GM06990 (cell line): ENCODE measurements at places on chromosomes 3 and 15.

DNA sequence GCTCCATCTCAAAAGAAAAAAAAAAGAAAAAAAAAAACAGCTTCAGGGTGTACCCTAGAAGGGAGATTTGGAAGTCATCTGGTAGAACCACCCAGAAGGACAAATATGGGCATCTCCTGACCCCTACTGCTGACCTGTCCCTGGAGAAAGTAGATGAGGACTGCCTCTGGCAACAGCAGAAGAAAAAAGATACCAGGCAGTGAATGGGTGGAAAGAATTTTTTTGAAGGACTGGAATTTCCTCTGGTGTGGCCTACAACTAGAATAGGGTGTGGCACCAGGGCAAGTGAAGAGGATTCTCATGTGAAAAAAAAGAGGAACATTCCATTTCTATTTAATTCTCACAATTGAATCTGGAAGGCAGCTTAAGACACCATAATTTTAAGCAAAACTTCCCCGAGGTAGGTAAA lies 3.1 kb downstream of the ANXA2 start:
- DNase-seq = no peak

GRCh38 chr3:151386056-151386455 lies 1.5 kb upstream of the P2RY12 start:
- no peak for DNase-seq

- no peak for DNase-seq
Observed at GRCh38 chr3:109864452-109864851, 527.1 kb upstream of the DPPA4 start.

- no peak for DNase-seq
Observed at GRCh38 chr3:34376691-34377090, 578.3 kb downstream of the PDCD6IP start.

DNA sequence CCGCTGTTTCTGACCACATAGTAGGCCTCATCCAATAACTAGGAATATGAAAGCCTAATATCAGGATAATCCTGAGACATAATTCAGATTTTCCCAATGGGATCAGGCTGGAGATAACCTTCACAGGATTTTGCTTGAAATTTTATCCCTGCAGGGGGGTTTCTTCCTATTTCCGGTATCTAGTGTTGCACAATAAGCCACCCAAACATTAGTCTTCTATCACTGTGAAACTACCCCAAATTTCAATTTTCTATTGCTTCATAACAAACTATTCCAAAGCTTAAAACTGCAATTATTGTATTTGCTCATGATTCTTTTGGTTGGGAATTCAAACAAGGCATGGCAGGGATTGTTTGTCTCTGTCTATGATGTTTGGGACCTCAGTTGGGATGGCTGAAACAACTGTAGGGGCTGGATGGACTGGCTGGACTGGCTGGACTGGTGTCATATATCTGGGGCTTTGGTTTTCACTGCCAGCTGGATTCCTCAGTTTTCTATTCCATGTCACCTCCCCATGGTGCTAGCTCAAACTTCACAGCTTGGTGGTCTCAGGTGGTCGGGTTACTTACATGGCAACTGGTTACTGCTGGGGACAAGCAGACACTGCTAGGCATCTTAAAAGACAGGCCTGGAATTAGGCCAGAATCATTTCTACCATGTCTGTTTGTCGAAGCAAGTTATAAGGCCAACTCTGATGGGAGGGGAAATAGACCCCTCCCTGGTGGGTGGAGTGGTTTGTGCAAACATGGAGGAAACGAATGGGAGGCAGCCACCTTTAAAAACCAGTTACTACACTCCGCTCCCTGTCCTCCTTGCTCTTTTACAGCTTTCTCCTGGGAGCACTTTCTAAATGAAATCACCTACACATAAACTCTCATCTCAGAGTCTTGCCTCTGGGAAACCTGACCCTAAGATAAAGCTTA lies 88.2 kb upstream of the STT3B start:
- DNase-seq = no peak

DNA sequence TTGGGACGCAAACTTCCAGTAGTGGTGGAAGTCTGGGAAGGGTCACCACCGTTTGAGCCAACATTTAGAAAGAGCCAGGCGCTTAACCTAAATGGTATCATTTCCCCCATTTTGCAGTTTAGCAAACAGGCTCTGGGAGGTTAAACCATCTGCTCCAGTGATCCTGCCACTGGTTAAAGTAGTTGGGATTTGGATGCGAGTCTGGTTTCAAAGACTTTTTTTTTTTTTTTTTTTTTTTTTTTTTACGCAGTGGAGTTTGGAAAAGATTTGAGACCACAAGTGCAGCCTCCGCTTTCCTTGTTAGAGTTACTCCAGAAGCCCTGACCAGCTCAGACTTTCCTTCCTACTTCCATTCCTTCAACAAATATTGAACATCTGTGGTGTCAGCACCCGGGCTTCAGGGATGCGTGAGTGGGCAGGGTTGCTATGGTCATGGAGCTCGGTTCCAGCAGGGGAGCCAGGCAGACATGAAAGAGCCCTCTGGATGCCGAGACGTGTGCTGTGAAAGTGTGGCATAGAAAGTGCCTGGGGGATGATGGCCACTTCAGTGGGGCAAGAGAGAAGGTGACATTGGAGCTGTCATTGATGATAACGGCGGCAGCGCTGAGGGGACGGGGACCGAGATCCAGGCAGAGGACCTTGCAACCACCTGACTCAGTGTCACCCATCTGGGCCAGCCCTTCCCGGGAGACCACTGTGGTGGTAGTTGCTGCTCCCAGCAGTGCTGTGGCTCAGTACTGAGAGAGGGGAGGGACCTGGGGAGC lies 1.1 kb upstream of the RNU6-1 start:
- DNase-seq = no peak

GRCh38 chr3:124438813-124439212 lies 291.4 kb upstream of the UMPS start:
- no peak for DNase-seq

DNA sequence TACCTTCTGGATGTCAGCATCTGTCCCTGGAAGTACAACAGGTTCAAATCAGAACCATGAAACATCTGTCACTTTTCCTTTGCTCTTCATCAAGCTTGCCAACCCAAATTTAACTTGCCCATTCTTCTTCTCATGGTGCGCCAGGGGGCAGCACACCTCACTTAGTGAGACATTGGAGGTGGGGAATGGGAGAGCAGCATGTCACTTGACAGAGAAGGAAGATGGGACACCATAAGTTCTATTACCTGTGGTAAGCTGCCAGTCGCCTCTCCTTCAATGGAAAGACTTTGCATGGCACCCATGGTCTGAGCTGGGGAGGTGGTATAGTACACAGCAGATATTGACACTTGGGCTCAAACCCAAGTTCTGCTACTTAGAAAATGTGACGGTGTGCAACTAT lies 2.9 kb downstream of the SCN5A start:
- DNase-seq = no peak

DNA sequence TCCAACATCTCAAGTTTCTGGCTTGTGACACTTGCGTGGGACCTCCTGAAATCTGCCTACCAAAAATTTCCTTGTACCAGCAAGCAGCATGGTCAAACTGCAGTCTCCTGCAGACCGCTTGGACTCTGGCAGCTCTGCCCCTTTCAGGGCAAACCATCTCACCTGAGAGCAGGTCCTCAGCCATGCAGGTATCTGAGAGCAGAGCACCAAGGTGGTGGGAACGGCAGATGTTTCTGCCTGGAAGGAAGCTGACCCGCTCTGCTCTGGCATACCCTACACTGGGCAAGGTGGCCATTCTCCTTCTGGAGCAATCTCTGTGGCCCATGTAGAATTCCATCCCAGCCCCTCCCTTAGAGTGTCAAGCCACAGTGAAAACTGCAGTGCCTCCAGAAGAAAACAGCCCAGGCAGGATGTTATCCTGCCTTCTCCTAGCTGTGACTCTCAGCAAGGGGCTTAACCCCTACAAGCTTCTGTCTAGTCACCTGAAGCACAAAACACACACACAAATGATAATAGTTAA lies 21.6 kb downstream of the MESD start:
- no peak for DNase-seq

DNA sequence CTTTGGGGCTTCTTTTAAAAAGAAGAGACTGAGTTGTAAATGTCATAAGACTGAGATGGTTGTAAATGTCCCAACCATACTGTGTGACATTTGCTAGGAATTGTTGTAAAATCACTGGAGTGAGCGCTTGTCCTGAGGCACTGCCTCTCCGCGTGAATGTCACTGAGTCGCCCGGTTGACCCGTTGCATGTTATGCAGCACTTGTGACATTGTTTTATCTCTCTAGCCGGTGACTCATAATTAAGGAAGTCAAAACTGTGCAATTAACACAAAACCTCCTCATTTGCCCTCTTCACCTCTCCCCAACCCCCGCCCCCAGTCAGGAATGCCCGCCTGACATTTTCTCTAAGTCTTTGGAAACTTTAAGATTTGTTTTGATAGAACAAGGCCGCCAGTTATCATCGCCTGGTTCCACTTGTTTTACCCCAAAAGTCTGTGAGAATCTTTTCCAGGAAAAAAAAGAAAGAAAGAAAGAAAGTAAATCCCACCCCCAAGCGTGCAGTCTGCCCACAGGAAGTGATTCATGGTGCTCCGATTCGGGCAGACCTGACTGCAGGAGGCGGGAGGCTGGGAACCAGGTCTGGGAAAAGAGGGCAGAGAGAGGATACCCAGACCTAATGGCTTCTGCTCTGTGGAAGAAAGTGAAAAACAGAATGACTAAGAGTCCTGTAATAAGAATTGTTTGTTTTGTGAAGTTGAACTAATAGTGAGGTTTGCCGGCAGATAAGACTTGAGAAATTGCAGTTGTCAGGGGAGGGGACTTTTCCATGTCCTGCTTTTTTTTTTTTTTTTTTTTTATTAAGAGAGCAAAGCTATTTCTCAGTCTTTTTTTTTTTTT lies 84.8 kb downstream of the SMAD3 start:
- no peak for DNase-seq

DNA sequence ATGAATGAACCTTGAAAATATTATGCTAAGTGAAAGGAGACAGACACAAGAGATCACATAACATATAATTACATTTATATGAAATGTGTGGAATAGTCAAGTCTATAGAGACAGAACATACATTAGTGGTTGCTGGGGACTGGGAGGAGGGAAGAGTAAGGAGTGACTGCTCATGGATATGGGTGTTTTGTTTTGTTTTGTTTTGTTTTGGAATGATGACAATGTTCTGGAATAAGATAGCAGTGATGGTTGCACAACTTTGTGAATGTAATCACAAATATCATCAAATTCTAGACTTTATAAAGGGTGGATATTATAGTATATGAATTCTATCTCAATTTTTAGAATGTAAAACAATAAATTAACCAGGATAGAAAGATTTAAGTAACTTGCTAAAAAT lies 57.4 kb upstream of the PHLDB2 start:
- no peak for DNase-seq

DNA sequence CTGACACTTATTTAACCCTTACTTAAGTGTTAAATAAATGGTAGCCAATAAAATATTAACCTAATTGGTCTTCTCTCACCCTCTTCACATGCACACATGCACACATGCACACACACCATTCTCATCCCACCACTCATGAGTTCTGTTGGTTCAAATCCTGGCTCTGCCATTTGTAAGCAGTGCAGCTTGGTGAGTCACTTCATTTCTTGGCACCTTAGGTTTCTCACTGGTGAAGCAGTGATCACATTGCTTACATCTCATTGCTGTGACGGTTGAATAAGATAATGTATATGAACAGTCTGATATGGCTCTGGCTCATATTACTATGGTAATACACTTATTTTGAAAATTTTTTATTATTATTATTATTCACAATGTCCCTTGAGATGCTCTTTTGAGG lies 33.8 kb downstream of the RIOX2 start:
- DNase-seq = no peak

GRCh38 chr3:15368561-15369135 lies 36.3 kb upstream of the SH3BP5 start:
- no peak for DNase-seq

DNA sequence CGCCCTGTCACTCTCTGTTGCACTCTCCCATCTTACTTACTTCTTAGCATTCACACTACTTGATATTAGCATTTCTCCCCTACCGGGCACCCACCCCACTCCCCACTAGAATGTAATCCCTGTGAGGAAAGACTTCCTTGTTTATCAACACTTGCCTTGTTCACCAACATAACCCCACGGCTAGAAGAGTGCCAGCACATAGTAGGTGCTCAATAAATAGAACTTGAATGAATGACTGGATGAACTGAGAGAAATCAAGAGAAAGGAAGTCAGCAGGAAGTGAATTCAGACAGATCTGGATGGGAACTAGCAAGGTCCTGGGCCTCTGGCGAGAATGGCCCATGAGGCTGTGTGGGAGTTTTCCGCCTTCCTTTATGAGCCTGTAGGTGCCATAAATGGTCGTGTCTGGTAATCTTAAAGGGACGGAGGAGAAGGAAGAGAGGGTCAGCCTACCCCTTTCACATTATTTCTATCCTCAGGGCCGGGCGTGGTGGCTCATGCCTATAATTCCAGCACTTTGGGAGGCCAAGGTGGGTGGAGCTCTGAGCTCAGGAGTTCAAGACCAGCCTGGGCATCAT lies 42.4 kb upstream of the HERC1 start:
- no peak for DNase-seq

DNA sequence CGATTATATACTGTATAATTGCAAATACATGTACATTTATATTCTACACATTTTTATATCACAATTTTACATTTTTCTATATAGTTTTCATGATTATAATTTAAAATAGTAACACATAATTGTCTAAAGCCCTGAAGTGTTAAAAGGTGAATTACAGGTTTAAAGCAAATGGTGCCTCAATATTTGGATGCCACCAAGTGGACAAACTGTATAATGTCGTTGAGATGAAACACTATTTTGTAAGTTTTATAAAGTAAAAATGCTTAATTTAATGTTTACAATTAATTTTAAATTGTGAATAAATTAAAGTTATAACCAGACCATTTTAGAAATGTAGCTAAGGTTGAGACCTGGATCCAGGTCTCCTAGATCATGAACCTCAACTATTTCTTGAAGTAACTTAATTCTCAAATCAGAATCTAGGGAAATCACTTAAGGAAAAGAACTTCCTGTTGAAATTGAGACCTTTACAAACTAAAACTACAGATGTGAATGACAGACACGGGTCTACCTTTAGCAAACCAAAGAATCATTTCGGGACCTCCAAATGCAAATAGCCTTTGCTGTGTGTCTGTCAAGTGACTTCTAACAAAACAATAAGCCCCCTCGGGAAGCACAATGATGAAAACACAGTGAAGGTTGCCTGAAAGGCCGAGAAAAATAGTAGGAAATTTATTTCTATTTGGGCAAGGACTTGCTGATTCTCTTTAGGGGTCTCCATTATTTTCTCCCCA lies 37.8 kb downstream of the EHHADH start:
- DNase-seq = no peak

DNA sequence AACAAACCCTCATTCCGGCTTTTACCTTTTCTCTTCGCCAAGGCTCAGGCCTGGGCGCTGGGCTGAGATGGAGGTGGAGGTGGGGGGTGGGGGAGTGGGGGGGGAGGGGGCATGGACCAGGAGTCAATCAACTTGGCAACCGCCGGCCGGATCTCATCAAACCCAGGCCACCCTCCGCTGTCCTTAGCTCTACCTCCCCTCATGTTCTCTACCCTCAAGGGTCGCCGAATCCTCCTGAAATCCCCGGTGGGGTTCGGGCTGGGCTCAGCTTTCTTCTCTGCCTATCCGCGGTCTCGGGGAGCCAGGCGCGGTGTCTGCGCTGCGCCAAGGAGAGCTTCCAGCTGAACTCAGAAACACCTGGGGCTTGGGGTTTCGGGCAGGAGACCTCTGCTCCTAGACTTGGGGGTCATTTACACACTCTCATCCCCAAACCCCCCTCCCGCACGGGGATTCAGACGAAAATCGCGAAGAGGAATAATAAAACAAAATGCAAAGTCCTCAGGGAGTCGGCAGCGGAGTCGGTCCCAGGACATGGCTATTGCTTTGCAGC lies 2.5 kb downstream of the ONECUT1 start:
- no peak for DNase-seq

- no peak for DNase-seq
Observed at GRCh38 chr3:192802957-192803899, 75.9 kb upstream of the FGF12 start.
